Sigmoid colon (tissue), 7 donors: ENCODE measurements at places on chromosomes 3 and 15. TPM values are rescaled to one million over a fixed set of nuclear protein-coding genes. Genes with fewer than 3 reads are reported as not detected.

DNA sequence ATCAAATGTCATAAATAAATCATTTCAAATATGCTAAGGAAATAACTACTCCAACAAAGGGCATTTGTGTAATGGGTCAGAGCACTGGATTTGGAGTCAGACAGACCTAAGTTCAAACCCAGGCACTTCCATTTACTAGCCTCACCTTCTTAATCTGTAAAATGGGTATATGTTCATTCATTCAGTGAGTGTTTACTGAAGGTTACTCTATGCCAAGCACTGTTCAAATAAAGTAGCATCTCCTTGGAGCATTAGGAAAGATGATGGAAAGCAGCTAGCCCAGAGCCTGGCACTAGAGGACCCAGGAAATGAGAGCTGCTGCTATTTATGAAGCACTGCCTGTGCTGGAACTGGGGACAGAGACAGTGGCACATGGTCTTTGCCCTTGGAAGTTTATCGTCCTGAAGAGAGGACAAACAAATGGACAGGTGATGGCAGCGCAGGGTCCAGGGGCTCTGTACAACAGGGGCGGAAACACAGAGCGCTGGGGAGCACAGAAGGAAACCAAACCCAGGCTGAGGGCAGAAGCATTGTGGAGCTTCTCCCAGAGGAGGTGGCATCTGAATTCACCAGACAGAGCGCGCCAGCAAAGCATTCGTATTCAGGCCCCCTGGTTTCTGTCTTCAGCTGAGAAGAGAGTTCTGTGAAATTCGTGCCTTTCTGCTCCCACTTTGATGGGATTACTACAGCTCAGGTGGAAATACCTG is 19.0 kb downstream of the TM4SF4 start:
- no peak for DNase-seq
- H3K36me3 ChIP-seq: no peaks in the 10 kb centered on the region
- H3K4me1 ChIP-seq: no peaks in the 10 kb centered on the region
- no peak overlapping the region for H3K27ac ChIP-seq
- no peak overlapping the region for H3K4me3 ChIP-seq
- H3K27me3 ChIP-seq: no peaks in the 10 kb centered on the region

SPATA12 gene
- total RNA-seq: not detected

EPHB3 gene
- total RNA-seq: 2.5 TPM

GRCh38 chr3:177185035-177185574 is 12.2 kb downstream of the TBL1XR1 start:
- peaks cover 57% of the 10 kb centered on the region for H3K4me1 ChIP-seq
- no peak for DNase-seq
- no peaks in the 10 kb centered on the region for H3K27me3 ChIP-seq
- no peak overlapping the region for H3K4me3 ChIP-seq

- no peaks in the 10 kb centered on the region for H3K27me3 ChIP-seq
- peak within 1 kb of the TSS; percentile 45 for H3K4me3 ChIP-seq
- H3K4me1 ChIP-seq: peaks cover 8% of the 10 kb centered on the region
Measured at GRCh38 chr3:172522871-172523818, at the start of gene TNFSF10. TSS of gene TNFSF10 (minus strand) at chr3:172523430. CDS start at chr3:172523384, 46 bp downstream.

DNA sequence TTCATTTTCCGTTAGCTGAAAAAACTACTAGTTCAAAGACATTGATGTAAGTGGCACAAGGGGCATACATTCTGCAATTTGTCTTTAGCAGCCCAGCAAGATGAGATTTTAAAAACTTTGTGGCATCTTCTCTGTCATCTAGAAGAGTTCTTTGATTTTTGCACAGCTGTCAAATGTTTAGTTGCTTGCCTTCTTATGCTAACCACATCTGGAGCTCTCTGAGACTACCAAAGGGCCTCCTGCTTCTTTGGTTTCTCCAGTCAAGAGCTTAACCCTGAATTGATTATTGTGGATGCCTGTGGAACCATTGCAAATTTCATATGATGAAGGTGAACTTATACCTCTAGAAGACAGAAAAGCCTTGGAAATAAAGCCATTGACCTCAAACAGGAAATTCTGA is 468.7 kb upstream of the RGMA start:
- no peaks in the 10 kb centered on the region for H3K4me1 ChIP-seq
- H3K27ac ChIP-seq: no peak overlapping the region
- H3K36me3 ChIP-seq: no peaks in the 10 kb centered on the region
- no peaks in the 10 kb centered on the region for H3K27me3 ChIP-seq

DNA sequence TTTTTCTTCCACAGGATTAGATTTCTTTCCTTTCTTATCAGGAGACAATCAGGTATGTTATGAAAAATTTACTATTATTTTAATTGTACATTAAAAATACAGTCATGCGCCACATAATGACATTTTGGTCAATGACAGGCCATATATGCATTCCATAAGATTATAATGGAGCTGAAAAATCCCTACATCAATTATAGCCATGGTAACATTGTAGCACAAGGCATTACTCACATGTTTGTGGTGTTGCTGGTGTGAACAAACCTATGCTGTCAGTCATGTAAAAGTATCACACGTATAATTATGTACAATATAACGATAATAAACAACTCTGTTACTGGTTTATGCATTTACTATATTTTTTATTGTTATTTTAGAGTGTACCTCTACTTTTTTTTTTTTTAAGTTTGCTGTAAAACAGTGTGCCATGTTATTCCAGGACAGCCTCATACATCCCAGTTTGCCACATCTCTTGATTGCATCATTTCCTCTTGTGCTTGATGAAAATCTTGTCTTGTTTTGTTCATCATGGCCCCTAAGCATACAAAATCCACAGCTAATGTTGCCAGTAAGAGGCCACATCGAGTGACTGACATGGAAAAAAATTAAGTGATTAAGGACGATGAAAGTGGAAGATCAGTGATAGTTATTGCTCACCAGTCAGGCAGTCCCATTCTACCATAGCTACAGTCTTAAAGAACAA is 21.4 kb downstream of the CALML4 start:
- no peak overlapping the region for H3K27ac ChIP-seq
- H3K36me3 ChIP-seq: peaks cover 20% of the 10 kb centered on the region
- H3K4me3 ChIP-seq: no peak overlapping the region
- DNase-seq: no peak
- H3K27me3 ChIP-seq: no peaks in the 10 kb centered on the region

GRCh38 chr3:17974206-17974841 is 231.9 kb upstream of the TBC1D5 start:
- H3K36me3 ChIP-seq: no peaks in the 10 kb centered on the region
- no peak overlapping the region for H3K27ac ChIP-seq
- DNase-seq: no peak
- H3K4me3 ChIP-seq: no peak overlapping the region

DNA sequence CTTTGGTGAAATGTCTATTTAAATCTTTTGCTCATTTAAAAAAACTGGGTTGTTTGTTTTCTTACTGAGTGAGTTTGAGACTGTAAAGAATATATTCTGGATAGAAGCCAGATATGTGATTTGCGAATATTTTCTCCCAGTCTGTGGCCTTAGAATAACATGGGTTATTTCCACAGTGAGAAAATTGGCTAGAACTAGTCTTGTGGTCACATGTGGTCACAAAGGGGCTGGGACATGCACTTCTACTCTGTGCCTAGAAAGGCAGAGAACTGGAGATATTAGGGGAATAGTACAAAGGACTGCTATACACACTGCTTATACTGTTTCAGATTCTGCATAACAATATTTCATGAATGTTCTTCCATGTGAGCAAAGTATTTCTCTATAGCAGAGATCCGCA is 79.9 kb upstream of the RGMA start:
- no peaks in the 10 kb centered on the region for H3K27me3 ChIP-seq
- no peaks in the 10 kb centered on the region for H3K4me1 ChIP-seq
- no peak for DNase-seq
- H3K4me3 ChIP-seq: no peak overlapping the region
- H3K36me3 ChIP-seq: no peaks in the 10 kb centered on the region

- no peak overlapping the region for H3K4me3 ChIP-seq
- peaks cover 5% of the 10 kb centered on the region for H3K4me1 ChIP-seq
Measured at GRCh38 chr3:8490079-8490552, 11.5 kb upstream of the LMCD1 start.

GRCh38 chr15:92958105-92958504 is 58.0 kb downstream of the CHD2 start:
- no peaks in the 10 kb centered on the region for H3K27me3 ChIP-seq
- no peaks in the 10 kb centered on the region for H3K36me3 ChIP-seq
- DNase-seq: no peak

DNA sequence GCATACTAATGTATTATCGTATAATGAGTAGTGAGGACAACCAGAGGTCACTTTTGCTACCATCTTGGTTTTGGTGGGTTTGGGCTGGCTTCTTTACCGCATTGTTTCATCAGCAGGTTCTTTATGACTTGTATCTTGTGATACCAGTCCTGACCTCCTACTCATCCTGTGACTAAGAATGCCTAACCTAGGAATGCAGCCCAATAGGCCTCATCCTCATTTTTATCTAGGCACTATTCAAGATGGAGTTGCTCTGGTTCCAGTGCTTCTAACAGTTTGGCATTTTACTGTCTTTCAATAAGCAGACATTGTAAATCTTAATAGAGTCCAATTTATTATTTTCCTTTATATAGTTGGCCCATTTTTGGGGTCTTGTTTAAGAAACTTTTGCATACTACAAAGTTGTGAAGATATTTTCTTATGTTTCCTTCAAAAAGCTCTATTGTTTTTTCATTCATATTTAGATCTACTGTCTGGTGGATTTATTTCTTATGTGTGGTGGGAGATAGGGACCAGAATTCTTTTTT is 60.8 kb upstream of the RNU6-1 start:
- H3K27me3 ChIP-seq: no peaks in the 10 kb centered on the region
- no peak for DNase-seq
- peaks cover 10% of the 10 kb centered on the region for H3K4me1 ChIP-seq
- no peak overlapping the region for H3K27ac ChIP-seq

DNA sequence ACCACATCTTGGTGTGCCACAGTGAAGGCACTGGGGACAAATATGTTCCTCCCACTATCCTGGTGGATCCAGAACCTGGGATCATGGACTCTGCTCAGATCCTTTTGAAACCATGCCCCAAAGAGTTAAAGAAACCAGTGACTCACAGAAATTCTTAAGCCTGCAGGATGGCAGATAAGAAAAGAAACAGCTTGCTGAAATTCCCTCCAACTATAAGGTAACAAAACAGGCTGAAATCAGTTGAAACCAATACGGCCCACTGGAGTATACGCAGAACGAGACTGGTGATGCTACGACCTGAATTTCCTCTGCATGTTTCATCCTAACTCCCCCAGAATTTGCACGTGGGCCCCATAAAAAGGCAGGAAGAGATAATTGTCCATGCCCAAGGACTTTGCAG is 209.6 kb downstream of the TJP1 start:
- no peak for DNase-seq
- peaks cover 6% of the 10 kb centered on the region for H3K27me3 ChIP-seq
- no peak overlapping the region for H3K27ac ChIP-seq
- no peaks in the 10 kb centered on the region for H3K36me3 ChIP-seq

DNA sequence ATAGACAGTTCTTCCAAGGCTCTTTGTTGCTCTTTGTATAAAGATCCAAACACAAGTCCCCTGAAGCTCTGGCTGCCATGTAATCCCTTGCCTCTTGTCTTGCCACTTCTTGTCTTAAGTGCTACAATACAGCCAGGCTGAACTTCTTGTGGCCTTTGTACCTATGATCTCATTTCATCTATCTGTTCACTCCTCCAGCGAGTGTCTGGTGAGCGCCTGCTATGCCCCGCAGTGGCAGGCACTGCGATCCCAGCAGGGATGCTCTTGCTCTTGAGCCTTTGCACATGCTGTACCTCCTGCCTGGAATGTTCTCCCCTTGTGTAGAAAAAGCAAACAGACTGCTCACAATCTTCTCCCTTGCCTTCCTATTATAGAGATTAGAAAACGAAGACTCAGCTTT is 81.9 kb upstream of the ADPGK start:
- no peak overlapping the region for H3K4me3 ChIP-seq
- no peaks in the 10 kb centered on the region for H3K27me3 ChIP-seq
- no peaks in the 10 kb centered on the region for H3K4me1 ChIP-seq
- no peak overlapping the region for H3K27ac ChIP-seq

- no peak overlapping the region for H3K4me3 ChIP-seq
- H3K4me1 ChIP-seq: no peaks in the 10 kb centered on the region
- H3K27me3 ChIP-seq: no peaks in the 10 kb centered on the region
- no peaks in the 10 kb centered on the region for H3K36me3 ChIP-seq
Measured at GRCh38 chr3:55885721-55886120, 398.6 kb upstream of the WNT5A start.

- no peak for DNase-seq
- H3K27ac ChIP-seq: peak overlapping the region; percentile 17
- H3K4me3 ChIP-seq: no peak overlapping the region
- H3K36me3 ChIP-seq: no peaks in the 10 kb centered on the region
Measured at GRCh38 chr15:70799667-70800450, 36.5 kb upstream of the UACA start.

GRCh38 chr3:79822076-79822475 is 54.3 kb upstream of the ROBO1 start:
- H3K27me3 ChIP-seq: no peaks in the 10 kb centered on the region
- no peak overlapping the region for H3K27ac ChIP-seq
- H3K4me3 ChIP-seq: no peak overlapping the region

CHRFAM7A gene
- total RNA-seq: 0.68 TPM

DNA sequence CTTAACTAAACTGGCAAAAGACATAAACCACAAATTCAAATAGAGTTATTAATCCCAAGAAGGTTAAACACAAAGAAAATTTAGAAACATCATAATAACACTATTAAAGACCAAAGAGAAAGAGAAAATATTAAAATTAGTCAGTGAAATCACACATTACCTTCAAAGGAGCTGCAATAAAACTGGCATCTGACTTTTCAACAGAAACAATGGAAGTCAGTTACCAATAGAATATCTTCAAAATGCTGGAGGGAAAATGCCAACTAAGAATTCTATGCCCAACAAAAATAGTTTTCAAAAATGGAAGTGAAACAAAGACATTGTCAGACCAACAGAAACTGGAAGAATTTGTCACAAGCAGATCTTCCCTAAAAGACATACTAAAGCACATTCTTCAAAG is 68.7 kb upstream of the RNF7 start:
- H3K27me3 ChIP-seq: no peaks in the 10 kb centered on the region
- H3K4me1 ChIP-seq: no peaks in the 10 kb centered on the region
- no peak overlapping the region for H3K4me3 ChIP-seq
- no peak for DNase-seq
- no peak overlapping the region for H3K27ac ChIP-seq

DNA sequence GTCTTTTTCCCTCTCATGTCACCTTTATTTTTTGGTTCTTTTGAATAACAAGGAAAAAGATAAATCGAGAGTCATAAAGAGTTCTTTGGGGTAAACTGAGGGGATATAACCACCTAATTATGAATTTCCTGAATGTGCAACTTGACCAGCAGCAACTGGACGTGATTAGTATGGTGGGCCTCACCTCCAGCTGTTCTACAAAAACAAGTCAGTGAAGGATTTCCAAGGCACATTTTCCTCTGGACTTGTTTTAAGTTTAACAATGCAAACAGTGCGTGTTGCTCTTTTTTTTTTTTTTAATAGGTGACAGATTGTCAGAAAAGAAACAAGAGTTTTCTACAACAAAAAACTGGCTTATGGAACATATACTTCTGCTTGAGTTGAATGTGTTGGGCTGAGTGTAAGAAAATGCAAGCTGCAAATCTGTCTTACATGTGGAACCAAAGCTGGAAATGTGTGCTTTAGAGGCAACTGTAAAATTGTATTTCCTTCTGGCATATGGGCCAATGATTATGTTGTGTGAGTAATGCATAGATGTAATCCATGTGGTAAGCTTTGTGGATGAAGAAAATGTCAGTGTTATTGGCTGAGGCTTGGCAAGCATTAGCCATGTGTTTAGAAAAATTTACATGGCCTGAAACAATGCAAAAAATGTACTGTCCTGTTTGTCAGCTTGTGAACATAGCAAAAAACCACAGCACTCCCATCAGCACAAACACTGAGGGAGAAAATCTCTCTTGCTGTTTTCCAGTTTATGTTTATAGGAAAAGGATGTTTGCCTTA is 44.5 kb upstream of the FNDC3B start:
- no peaks in the 10 kb centered on the region for H3K4me1 ChIP-seq
- H3K27me3 ChIP-seq: no peaks in the 10 kb centered on the region
- no peak overlapping the region for H3K4me3 ChIP-seq
- no peak for DNase-seq
- H3K36me3 ChIP-seq: no peaks in the 10 kb centered on the region
